Activated CD4-positive, alpha-beta T cell treated with anti-CD3 and anti-CD28 coated beads, Interleukin-10, Interleukin-2, amounts not matched to agents 100 ng/mL and 50 ng/mL, durations not matched to agents 16 hours and 8 hours (primary cell): ENCODE measurements at places on chromosomes 13 and 19.
A peak's percentile ranks its signal among the peaks of the same experiment; 100 is the strongest.

DNA sequence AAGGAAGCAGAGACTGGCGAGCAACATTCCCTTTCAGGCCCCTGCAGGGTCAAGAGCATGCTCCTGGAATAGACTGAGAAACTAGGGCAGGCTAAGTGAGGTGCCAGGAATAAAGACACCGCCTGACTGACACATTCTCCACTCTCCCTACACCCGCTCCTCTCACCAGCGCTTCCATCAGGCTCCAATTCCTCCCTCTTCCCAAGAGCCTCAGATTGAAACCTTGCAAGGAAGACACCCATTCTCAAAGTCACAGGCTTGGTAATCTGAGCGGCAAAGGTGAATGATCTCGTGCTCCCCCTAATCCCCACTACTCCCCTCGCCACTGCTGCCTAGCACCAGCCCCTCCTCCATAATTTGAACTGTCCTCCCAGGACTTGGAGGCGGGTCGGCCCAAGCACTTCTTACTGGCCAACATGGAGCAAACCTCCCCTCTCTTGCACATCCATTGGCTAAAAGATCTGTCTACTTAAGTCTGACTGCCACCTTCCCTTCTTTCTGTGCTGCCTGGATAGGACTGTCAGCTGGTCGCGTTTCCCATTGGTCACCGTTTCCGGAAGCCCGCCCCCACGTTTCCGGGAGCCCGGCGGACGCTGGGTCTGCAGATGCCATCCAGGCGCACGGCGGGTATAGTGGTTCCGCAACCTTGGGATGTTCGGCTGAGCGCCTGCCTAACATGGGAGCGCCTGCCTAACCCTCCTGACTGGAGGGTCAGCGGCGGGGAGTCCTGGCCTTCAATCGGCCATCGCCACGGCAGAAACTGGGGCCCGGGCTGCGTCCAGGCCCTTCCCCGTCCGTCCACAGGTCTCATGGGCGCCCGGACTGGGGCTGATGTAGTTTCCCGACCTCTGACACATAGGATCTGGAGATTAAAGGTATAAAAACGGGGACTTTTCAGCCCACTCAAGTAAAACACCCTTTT is 33.6 kb downstream of the ZNF383 start:
- peak; percentile 58 for DNase-seq

DNA sequence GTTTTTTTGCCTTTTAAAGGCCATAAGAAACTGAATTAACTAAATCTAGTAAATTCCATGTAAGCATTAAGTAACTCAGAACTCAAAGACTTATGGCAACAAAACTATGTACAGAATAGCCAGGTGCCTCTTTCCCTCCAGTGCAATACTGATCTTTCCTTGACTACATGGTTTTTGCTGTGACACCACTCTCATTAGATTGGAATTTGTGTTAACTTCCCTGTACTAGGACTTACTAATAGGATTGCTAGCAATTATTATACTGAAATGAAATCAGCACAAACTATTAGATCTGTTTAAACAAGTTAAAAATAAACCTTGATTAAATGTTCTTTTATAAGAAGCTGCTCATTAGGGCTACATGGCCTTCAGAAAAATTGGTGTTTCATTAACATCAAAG is 96.3 kb downstream of the DACH1 start:
- DNase-seq = no peak

- DNase-seq = no peak
Observed at GRCh38 chr19:35871611-35872010, 3.2 kb downstream of the APLP1 start.

GRCh38 chr13:21138561-21138960 is 37.8 kb downstream of the SKA3 start:
- DNase-seq = no peak

DNA sequence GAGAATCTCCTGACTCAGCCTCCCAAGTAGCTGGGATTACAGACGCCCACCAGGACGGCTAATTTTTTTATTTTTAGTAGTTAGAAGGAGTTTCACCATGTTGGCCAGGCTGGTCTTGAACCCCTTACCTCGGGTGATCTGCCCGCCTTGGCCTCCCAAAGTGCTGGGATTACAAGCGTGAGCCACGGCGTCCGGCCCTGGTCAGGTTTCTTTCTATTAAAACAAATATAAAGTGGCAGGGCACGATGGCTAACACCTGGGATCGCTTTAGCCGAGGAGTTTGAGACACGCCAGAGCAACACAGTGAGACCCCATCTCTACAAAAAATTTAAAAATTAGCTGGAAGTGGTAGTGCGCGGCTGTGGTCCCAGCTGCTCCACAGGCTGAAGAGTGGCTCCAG is 1.5 kb upstream of the MED25 start:
- DNase-seq = no peak

- no peak for DNase-seq
Observed at GRCh38 chr13:39054112-39054511, 15.9 kb downstream of the NHLRC3 start.

GRCh38 chr19:15419413-15420025 is 731 bp upstream of the AKAP8L start:
- DNase-seq = peak; percentile 45
